NCI-H1105 treated with DMSO at 0.1 percent for 48 hours (cell line): ENCODE measurements at places on chromosomes 16 and 17.

DNA sequence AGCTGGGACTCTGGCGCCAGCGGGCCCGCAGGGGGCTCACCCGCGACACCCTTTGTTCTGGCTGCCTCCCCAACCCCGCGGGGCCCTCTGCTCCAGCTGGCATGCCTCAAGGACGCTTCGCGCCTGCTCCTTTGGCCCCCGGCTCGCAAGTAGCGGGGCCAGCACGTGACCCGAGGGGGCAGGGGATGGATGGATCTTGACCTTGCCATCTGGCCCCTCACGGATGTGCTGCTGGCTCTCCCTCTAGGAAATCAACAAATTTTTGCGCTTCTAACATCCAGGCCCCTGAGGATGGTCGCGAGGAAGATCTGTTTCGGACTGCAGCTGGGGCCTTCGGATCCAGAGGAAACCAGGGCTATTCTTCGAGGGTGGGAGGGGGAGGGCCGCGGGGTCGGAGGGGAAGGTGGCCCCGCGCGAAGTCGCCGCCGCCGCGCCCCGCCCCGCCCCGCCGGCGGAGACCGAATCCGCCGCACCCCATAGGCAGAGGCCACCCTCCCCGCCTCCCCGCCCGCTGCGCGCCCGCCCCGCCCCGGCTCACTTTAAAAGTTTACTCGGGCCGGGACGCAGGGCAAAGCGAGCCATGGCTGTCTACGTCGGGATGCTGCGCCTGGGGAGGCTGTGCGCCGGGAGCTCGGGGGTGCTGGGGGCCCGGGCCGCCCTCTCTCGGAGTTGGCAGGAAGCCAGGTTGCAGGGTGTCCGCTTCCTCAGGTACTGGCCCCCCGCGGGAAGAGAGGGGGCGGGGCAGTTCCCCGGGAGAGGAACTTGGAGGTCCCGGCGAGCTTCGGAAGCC is at the start of gene ACSF2:
Gene ACSF2 (plus strand): TSS at position 537 of the 790 bp plus-strand sequence. CDS start 44 bp downstream, at position 581.
- DNase-seq: peak; percentile 37

GRCh38 chr16:30112197-30113030 is 923 bp downstream of the GDPD3 start:
- DNase-seq: no peak

DNA sequence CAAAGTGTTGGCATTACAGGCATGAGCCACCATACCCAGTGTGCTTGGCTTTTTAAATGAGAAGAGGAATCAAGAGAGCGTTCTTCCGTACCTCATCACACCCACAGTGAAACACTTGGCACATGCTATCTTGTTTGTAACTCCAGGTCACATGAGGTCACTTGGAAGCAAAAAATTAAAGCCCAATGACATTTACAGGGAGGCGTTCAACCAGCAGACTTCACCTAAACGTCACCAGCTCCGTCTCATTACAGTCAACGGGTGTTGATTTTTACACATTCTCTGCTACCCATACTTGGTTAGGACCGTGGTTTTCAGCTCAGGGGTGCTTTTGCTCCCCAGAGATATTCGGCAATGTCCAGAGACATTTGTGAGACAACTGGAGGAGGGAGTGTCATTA is 127.0 kb downstream of the XYLT1 start:
- no peak for DNase-seq

GRCh38 chr17:979212-979538 is 401 bp downstream of the NXN start:
- no peak for DNase-seq

GRCh38 chr17:57152967-57153528 is 68.0 kb downstream of the AKAP1 start:
- DNase-seq: no peak

DNA sequence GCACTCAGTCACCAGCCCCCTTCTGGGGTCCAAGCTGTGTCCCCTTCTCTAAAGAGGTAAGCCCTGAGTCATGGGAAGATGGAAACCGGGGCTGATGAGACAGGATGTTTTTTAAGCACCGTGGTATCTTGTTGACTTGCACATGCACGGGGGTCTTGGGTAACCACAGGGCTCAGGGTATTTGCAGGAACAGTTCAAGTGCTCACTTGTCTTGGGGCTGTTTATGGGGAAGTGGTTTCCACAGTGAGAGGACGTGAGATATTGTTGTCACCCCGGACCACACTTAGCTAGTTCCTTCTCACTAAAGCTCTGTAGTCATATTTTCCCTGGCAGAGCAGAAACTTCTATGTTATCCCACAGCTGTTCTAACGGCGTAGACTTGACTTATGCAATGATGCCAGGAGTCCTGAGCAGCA is 7.7 kb downstream of the CCL3L1 start:
- DNase-seq: no peak

GRCh38 chr16:88883946-88884345 is 17.5 kb upstream of the PABPN1L start:
- no peak for DNase-seq

DNA sequence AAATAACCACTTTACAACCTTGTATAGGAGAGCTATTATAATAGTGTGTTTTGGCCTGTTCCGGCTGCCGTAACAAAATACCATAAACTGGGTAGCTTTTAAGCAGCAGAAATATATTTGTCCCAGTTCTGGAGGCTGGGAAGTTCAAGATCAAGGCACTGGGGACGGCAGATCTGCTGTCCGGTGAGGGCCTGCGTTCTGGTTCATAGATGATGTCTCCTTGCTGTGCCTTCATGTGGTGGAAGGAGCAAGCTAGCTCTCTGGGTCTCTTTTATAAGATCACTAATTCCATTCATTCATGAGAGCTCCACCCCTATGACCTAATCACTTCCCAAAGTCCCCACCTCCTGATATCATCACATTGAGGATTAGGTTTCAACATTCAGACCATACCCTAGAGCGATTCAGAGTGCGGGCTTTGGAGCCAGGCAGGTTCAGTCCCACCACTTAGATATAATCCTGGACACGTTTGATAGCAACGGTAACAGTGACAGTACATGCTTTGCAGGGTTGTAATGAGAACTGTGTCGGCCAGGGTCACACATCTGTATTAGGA is 76.2 kb upstream of the ZFHX3 start:
- DNase-seq: no peak

GRCh38 chr16:72458035-72458434 is 286.1 kb upstream of the PMFBP1 start:
- peak; percentile 11 for DNase-seq

DNA sequence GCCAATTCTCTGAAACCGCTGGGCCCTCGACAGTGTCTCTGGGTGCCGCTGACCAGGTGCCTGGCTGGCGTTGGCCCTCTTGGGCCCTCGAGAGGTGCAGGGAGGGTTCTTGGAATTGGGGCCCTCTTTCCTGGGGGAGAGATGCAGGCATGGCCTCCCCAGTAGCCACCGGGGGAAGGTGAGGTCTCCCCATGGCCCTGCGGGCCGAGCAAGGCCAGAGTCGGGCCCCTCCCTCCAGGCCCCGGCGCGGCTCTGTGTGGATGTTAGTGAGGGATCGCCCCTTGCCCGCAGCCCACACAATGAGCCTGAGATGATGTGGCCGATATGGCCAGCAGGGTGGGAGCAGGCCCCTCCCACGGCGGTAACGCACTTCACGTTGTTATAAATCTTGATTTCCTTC is 23.1 kb upstream of the C1QTNF8 start:
- DNase-seq: no peak

DNA sequence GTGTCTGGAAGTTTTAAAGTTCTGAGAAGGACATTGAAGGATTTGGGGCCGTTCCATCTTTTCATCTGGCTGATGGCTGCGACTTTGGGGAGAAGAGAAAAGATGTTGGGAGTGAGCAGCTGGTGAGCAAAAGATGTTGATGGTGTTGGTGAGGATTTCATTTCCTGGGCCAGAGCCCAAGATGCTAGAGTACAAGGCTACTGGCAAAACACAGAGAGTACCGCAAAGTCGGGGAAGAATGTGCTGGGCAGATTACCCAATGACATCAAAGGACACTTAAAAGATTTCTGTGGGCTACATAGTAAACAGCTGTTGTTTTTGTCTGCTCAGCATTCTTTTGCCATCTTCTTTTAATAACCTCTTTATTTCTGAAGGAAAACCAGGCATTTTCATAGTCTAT is 49.4 kb upstream of the GAS7 start:
- DNase-seq: no peak

DNA sequence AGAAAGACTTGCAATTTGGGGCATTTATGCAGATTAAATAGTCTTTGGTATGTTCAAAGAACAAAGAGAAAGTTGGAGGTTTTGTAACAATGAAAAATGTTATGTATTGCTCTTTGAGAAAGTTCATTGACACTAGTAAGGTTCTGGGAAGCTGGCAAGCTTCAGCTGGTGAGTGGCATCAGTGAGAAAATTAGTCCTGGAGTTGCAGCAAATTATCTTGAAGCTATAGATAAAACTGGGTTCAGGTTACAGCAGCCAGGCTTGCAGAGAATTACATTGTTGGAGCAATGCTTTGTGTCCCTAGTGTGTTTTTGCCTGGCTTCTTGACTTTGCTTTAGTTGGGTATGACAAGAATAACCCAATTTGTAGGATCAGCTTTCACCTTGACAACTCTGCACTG is 221.2 kb downstream of the CDH13 start:
- peak; percentile 29 for DNase-seq

- no peak for DNase-seq
Observed at GRCh38 chr16:85570213-85570734, 42.8 kb upstream of the GSE1 start.

DNA sequence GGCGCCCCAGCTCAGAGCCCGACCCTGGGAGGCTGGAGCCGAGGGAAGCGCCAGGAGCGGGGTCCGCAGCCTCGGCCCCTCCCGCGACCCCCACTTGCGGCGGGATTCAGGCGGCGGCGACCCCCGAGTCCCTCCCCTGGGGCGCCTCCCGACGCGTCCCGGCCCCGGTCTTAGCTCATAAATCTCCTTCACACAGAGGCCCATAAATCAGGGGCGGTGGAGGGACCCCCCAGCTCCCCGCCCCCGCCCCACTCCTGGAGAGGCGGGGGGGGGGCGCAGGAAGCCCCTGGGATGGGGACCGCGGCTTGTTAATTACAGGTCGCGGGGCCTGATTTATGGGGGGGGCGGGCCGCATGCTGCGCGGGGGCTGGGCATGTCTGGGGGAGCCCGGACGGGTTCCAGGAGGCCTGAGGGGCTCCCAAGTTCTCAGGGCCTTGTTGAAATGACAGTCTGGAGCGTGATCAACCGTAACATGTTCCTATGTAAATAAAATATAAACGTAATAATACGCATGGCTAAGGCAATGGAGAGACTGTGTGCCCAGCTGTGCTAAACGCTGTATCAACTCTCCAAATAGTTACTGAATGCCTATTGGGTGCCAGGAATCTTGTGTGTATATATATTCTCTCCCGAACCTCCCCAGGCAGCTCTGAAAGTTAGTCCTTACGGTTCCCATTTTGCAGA is 10.0 kb upstream of the BHLHA9 start:
- DNase-seq: peak; percentile 19

DNA sequence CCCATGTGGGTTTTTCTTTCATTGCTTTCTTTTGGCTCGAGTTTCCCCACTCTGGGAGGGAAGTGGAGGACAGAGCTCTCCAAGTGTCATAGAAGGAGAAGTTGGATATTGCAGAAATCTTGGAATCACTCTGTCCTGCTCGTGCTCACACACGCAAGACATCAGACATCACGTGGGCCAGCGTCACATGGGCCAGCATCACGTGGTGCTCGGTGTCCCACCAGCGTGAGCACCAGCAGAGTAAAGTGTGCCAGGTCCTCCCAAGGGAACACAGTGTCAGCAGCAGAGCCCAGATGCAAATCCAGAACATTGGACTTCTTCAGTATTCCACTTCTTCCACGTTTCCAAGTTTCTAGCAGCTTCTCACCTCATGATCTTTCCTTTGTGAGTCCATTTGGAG is 327.0 kb downstream of the FOXL1 start:
- no peak for DNase-seq

DNA sequence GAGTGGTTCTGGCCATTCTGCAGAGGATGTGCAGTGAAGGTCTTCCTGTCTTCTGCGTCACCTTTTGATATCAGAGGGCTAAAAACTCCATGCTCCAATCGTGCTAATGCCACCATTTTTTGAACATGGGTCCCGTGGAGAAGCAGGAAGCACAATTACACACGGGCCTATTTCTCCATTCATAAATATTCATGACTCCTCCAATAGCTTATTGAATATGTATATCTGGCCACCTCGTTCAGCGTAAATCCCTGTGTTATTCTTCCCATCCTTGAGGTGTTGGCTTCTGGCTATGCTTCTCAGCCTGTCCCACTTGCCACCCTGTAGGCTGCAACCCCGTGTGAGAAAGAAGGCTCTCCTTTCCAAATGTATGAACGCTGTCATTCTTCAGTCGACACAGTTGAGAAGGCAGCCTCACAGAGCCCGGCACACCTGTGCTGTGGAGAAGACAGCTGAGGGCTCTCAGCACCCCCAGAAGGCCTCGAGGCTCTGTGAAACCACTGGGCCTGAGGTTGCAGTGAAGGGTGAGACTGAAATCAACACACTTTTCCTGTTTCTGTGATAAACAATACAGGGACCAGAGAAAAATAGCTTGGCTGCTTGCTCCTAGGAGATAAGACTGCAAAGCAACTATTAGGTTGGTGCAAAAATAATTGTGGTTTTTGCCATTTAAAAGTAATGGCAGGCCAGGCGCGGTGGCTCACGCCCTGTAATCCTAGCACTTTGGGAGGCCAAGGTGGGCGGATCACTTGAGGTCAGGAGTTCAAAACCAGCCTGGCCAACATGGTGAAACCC is 4.9 kb upstream of the ANKRD40CL start:
- DNase-seq: no peak

GRCh38 chr16:31201582-31202413 is 762 bp downstream of the PYCARD start:
- DNase-seq: peak; percentile 22

DNA sequence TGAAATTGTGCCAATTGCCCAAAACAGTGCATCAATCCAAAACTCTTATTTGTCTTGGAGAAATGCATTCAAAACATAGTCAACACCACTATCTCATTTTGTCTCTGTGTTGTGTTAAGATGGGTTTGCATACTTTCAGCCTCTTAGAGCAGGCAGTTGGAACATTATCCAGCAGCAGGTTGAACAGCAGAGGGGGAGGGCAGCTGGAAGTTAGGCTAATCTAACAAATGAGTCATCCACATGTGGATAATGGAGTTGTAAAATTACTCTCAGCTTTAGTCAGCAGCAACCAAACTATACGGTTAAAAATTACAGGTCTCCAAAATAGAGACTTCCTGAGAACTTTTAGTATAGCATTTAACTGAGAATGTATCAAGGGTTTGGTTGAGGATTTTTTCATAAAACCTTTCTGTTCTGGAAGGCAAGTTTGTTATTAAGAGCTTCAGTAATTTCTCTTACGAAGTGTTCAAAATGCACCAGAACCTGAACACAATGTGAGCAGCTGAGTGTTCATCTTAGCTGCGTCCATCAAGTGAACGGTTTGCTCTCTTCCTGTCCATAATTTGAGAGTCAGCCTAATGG is 46.3 kb downstream of the PRKCA start:
- peak; percentile 37 for DNase-seq

- no peak for DNase-seq
Observed at GRCh38 chr17:72432881-72433280, 312.1 kb downstream of the SOX9 start.

GRCh38 chr16:56626685-56627084 is 1.1 kb downstream of the MT1E start:
- DNase-seq: no peak

GRCh38 chr16:22091721-22092120 is 620 bp upstream of the VWA3A start:
- DNase-seq: no peak
